ENCODE measurements at places on chromosomes 1 and 21. TPM values are rescaled to one million over a fixed set of nuclear protein-coding genes. Genes with fewer than 3 reads are reported as not detected.

CD34 gene
- total RNA-seq: not detected

RHD gene
- total RNA-seq: not detected

CYP4A11 gene
- total RNA-seq: not detected

LCE6A gene
- not detected for total RNA-seq

DR1 gene
- total RNA-seq: 104 TPM

DHX9 gene
- total RNA-seq: 302 TPM

FTCD gene
- total RNA-seq: 0.23 TPM

KCND3 gene
- not detected for total RNA-seq

OR2L5 gene
- not detected for total RNA-seq

CFAP74 gene
- not detected for total RNA-seq

TFF1 gene
- 0.48 TPM for total RNA-seq

SMIM11 gene
- total RNA-seq: 29.0 TPM

SEMA4A gene
- 132 TPM for total RNA-seq

ATP1A4 gene
- total RNA-seq: 0.55 TPM

SRSF10 gene
- total RNA-seq: 213 TPM

CELA2A gene
- not detected for total RNA-seq

CHI3L1 gene
- not detected for total RNA-seq
